ENCODE measurements at places on chromosomes 4 and X.
A peak's percentile ranks its signal among the peaks of the same experiment; 100 is the strongest.

GRCh38 chr4:159937595-159937994 lies 834.7 kb downstream of the RAPGEF2 start:
- no peak for DNase-seq

GRCh38 chr4:90219822-90220221 lies 92.6 kb downstream of the CCSER1 start:
- DNase-seq, result no peak

- no peak for DNase-seq
Observed at GRCh38 chrX:19373351-19373891, 29.7 kb downstream of the PDHA1 start.

- DNase-seq, result no peak
Observed at GRCh38 chrX:20455001-20455400, 188.3 kb upstream of the RPS6KA3 start.

DNA sequence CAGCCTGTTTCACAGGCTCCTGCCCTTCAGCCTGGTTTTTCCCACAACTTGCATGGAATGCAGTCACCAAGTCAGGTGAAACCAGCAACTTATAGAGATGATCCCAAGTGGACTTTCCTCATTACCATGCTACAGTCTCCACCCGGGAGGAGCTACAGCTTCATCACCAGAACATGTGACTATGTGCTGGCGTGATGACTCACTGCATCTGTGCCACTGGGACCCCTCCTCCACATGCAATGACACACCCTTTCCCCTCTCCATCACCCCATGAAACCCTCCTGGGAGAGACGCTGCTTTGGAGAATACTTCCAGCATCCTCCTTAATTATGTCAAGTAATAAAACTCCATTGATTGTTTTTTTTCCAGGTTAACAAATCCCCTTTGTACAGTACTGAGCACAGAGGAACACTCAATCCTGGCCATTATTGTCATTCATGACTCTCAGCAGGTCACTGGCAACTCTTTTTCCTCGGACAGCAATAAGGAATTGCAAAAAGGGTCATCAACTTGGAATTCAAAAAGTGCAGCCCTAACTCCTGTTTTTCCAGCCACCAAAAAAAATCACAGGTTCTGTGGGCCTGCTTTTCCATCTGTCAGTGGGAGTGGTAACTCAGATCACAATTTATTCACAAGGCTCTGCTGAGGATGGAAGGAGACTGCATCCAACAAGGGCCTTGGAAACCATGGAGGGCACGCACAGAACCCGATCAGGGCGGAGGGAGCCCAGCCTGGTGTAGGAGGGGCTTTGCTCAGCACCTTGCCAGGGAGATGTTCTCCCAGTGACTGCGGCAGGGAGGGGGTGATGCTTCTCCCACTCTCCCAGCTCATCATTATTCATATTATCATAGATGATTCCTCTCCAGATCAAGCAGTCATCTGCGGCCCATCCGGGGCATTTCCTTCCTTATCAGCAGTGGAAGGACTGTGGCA lies 17.4 kb downstream of the QDPR start:
- DNase-seq, result peak; percentile 21

DNA sequence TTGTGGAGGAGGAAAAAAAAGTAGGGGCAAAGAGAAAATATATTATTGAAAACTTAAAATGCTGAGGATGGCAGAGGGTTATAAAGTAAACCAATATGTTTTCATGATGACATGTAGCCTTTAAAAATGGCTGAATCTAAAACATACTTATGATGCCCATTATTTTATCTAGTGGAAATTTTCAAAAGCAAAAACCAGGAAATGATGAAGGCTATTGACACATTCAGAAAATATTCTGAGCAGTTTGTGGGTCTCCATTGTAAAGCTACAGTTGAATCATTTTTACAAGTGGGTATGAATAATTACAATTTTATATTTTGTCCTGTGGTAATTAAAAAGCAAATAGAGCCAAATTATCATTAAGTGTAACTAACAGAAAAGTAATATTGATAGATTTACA lies 10.7 kb downstream of the PLS3 start:
- no peak for DNase-seq

GRCh38 chrX:19034025-19034424 lies 50.1 kb upstream of the PHKA2 start:
- DNase-seq, result no peak
